ENCODE measurements at places on chromosomes 2 and 18.

DNA sequence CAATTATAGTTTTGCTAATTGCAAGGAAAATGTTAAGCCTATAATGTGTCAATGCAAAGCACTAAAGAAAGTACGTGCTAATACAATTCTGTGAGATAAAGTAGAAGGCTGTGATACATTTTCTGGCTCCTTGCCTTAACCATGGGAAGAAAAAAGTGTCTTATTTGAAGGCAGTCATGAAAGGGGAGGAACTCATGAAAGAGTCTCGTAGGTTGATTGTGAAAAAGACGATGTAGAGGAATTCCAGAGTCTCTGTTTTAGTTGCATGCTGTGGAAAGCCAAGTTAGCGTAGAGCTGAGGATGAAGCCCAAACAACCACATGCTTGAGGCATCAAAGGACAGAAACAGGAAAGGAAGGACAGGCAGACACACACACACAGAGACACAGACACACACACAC, 214.1 kb downstream of the MEIS1 start:
- DNase-seq: no peak

DNA sequence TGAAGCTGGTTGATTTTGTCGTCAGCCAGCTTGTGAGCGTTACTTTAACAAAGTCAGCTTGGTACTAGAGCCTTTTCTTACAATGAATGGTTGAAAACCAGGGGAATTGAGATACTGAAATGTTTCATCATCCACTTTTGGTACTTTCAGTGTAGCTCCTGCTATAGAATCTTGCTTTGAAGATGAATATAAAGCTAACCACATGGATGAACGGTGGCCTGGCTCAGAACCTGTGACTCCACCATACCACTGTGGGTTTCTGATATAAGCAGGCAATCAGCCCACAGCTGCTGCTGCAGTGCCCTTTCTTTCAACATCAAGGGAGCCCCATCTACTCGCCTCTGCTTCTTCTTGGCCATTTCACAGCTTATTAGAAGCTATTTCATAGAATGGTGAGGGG, 53.2 kb upstream of the GPR45 start:
- DNase-seq: no peak

GRCh38 chr2:48435909-48436308, 94.0 kb upstream of the STON1 start:
- DNase-seq: peak; percentile 26

DNA sequence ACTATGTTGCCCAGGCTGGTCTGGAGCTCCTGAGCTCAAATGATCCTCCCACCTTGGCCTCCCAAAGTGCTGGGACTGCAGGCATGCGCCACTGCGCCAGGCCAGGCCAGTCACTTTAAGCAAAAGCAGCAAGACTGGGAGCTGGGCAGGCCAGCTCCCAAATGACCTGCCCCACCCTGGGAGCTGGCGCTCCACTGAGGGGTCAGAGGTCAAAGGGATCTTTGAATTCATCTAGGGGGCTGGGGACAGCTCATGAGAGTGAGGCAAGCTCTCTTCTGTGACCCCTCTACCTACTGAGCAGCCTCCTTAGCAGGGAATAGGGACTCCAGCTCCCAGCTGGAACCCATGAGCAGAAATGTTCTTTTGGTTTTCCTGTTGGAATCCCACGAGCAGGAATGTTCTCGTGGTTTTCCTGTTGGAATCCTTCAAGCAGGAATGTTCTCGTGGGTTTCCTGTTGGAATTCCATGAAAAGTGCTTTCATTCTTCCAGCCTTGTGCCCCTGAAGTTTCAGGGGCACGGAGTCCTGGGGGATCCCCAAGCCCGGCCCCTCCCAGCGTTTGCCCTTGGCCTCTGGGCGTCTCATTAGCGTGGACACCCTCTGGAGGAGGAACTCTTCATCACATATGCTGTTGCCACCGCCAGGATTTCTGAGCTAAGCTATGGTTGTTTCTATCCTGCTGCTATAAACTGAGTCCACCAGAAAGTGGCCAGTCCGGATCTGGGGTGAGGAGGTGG, 162.0 kb upstream of the HAAO start:
- peak; percentile 82 for DNase-seq

DNA sequence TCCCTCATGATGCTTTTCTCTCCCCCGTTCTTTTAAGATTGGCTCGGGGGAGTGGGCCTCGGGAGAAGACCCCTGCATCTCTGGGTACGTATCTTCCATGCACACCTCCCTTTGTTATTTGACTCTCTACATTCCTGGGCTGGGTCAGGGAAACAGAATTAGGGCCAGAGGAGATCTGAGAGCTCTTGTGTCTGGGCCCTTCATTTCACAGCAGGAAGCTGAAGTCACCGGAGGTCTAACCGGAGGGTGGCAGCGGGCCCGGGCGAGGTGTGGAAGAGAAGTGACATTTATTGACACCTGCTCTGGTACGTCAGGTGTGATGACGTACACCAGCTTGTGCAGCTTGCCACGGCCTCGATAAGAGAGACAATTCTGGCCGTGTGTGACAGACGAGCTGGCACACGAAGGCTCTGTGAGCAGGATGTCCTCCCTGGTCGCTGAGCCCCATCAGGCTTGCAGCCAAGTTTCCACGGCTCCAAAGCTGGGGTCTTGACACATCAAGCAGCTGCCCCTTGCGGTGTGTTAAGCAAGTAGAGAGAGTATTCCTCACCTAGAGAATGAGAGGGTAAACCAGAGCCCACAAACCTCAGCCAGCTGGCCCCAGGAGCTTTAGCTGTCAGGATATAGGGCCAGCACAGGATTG, 30.4 kb downstream of the TOGARAM2 start:
- no peak for DNase-seq

All from fibroblast of skin of right biceps (primary cell).